Stimulated activated CD4-positive, alpha-beta T cell treated with anti-CD3 and anti-CD28 coated beads, Interleukin-1b, Interleukin-23, amount 100 ng/mL, for 1 hour (primary cell): ENCODE measurements at places on chromosomes 13 and 19.

DNA sequence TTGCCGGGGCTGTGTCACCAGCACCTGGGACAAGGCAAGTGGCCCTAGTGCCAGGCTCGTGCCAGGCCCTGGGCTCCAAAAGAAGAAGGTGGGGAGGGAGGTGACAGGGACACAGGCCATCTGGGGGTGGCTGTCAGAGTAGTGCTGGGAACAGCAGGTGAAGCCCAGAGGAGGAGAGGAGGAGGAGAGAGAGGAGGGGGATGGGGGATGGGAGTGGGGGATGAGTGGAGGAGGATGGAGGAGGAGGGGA, 18.7 kb downstream of the LSM4 start:
- no peak for DNase-seq

DNA sequence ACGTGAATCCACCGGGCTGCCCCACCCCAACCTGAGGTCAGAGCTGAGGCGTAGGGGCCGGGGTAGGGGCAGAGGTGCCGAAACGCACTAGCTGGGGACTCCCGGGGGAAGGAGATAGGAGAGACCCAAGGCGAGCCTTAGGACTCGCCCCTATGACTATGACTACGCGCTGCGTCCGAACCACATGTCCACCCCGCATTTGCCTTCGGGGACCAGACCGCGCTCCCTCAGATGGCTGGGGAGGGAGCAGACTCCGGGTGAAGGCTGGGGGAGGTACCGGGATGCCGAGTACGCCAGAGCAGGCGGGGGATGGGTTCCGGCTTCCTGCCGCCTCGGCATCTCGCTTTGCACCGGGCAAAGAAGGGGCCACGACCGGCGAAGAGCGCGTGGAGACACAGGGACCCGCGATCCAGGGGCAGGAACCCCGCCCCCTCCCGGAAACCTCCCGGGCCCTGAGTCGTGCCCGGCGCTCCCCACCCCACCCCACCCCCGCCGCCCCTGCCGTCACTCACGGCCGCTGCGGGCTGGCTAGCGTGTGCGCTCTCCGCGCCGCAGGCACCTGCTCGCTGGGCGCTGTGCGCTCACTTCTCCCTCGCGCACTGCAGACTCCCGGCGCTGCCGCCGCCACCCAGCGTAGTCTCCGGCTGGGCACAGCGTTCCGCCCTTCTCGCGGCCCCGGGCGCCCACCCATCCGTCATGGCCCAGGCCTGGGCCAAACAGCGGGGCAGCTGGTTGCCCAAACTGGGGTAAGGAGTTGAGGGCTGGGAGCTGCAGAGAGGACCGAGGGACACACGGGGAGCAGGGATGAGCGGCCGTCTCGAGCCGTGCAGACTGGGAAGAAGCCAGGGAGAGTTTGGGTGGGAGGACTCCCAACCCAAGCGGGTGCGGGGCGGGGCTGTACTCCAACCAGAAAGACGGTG, 622 bp upstream of the VSTM2B start:
- no peak for DNase-seq

DNA sequence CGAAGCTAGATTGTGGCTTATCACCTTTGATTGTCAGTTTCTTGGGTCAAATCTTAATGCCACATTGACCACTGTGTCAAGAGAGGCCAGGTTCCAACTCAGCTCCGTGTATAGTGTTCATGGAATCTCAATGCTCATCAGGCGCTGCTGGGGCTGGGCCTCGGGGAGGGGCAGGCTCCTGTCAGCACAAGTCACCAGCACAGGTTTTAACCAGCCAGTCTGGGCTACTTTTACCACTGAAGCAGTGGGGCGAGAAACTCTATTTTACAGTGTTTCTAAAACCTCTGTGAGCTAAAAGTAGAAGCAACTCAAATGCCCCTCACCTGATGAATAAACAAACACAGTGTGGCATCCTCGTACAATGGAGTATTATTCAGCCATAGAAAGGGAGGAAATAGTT, 118.7 kb upstream of the GJB6 start:
- no peak for DNase-seq

DNA sequence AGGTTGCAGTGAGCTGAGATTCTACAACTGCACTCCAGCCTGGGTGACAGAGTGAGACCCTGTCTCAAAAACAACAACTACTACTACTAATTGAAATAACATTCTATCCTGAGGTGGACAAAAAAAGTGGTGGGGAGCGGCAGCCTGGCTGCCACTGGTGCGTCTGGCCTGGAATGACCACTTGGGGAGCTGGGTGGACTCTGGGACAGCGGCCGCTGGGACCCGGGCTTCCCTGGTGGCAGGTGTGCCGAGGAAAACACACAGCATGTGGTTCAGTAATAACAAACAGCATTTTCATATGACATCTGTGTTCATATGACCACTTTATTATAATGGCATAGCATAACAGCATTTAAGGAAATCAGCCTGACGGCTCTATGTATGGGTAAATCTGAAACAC, 33.9 kb downstream of the TFDP1 start:
- no peak for DNase-seq

GRCh38 chr13:46490129-46490528, 62.8 kb upstream of the LRCH1 start:
- no peak for DNase-seq
